Caco-2 (cell line): ENCODE measurements at places on chromosomes 5 and 9. TPM values are rescaled to one million over a fixed set of nuclear protein-coding genes. Genes with fewer than 3 reads are reported as not detected.

DNA sequence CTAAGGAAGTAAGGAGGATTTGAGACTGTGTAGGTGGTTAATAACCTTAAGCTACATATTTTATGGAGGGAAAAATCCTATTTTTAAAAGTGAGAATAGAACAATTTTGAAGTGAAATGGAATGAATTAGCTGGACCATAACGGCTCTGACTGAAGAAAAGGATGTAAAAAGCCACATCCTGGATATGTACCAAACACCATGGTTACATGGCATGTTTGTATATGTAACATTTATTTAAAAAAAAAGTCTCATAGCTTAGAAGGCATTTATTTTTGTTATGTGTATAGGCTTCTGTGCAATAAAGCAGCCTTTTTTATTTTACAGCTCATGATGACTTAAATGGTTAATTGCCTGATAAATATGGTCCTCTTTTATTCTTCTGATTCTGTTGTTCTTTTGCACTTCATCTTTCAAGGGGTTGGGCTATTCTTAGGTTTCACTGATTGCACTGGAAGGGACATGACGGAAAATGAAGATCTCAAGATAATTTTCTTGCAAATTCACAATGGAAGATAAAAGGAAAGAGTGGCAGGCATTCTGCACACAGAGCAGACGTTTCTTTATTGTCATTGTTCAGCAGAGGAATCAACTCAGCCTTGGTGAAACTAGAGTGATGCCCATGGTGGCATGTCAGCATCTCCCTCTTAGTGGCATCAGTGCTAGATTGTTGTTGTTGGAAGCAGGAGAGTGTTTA lies 63.1 kb downstream of the DOCK8 start:
- no peak overlapping the region for H3K4me3 ChIP-seq
- H3K36me3 ChIP-seq, result no peaks in the 10 kb centered on the region
- H3K27ac ChIP-seq, result no peak overlapping the region
- DNase-seq, result no peak
- H3K27me3 ChIP-seq, result no peaks in the 10 kb centered on the region

- no peak overlapping the region for H3K4me3 ChIP-seq
- H3K27me3 ChIP-seq, result no peaks in the 10 kb centered on the region
- no peak for DNase-seq
- no peaks in the 10 kb centered on the region for H3K36me3 ChIP-seq
- H3K27ac ChIP-seq, result peak overlapping the region; percentile 82
Measured at GRCh38 chr5:63686938-63687337, 275.3 kb downstream of the HTR1A start.

- no peak overlapping the region for H3K27ac ChIP-seq
- no peak for DNase-seq
- H3K4me3 ChIP-seq, result peak overlapping the region; percentile 37
- peaks cover 16% of the 10 kb centered on the region for H3K27me3 ChIP-seq
Measured at GRCh38 chr9:124008694-124009530, 2.7 kb upstream of the LHX2 start.

GRCh38 chr9:98178874-98179850 lies 13.3 kb downstream of the CORO2A start:
- H3K36me3 ChIP-seq, result no peaks in the 10 kb centered on the region
- H3K4me1 ChIP-seq, result peaks cover 64% of the 10 kb centered on the region
- no peaks in the 10 kb centered on the region for H3K27me3 ChIP-seq
- no peak overlapping the region for H3K4me3 ChIP-seq
- H3K27ac ChIP-seq, result peak overlapping the region; percentile 24

GRCh38 chr9:93096131-93096802 lies at the start of gene CARD19:
Gene CARD19, plus strand, starts transcription at chr9:93096217. Its CDS starts 129 bp downstream, at chr9:93096346.
- H3K27ac ChIP-seq, result peak within 1 kb of the TSS; percentile 63
- H3K27me3 ChIP-seq, result no peaks in the 10 kb centered on the region
- H3K36me3 ChIP-seq, result no peaks in the 10 kb centered on the region
- peak within 1 kb of the TSS; percentile 69 for H3K4me3 ChIP-seq
- DNase-seq, result no peak

DNA sequence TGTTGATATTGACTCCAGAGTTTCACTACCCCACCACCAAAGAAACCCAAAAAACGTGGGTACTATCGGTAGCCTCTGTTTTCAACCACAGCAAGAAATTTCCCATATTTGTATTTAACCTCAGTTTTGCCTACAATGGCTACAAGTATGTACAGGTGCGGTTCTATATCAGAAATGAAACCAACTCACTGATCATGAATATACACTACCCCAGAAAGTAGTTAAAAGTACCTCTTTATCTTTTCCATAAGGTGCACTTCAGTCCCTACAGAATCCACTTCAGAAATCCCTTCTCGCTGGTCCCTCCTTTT lies 140.6 kb upstream of the SLC12A2 start:
- peaks cover 9% of the 10 kb centered on the region; the same call in 1 of the 2 replicates for H3K4me1 ChIP-seq
- no peak overlapping the region for H3K27ac ChIP-seq
- no peaks in the 10 kb centered on the region for H3K36me3 ChIP-seq
- no peak overlapping the region for H3K4me3 ChIP-seq

DNA sequence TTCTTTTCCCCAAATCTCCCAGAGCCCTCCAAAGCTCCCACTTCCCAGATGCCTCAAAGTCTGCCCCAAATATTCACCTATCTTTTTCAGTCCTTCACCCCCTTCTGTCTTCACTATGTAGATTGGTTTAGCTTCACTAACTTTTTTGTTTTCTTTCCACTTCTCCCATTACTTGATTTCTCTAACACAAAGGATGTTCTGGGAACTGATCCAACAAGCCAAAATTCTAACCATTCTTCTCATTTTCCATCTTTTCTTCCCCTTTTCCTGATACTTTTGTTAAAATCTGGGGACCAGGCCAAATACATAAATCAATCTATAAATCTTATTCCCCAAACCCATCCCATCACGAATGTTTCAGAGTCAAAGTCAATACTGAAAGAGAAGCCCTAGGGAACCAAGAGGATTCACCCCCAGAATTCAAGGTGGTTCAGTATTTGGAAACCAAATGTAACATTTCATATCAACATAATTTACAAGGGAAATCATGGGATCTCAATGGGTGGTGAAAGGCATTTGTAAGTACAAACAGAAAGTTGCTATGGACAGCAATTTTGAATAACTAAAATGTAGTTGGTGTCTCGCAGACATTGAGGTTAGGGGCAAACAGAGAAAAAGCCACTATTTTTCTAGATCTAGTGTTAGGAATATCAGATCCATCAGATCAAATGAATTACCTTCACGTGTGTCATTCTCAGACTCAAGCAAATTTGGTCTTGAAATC lies 35.3 kb downstream of the APTX start:
- H3K36me3 ChIP-seq, result no peaks in the 10 kb centered on the region
- no peaks in the 10 kb centered on the region for H3K27me3 ChIP-seq
- H3K27ac ChIP-seq, result no peak overlapping the region
- H3K4me1 ChIP-seq, result no peaks in the 10 kb centered on the region
- no peak for DNase-seq

DNA sequence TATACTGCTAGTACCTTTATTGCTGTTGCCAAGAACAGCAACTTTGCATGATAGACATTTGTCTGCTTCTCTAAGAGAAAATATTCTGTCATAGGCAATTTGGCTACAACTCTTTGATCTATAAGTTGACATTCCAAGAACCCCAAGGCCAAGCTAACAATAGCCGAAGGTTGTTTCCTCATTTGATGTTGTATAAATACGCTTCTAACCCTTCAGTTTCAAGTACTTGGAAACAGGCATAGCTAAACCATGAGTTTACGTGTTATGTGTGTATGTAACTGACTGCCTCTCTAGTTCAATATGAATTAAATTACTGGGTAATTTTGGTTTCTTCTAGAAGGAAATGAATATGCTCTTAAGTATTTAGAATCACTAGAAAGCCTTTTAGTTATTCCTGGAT lies 1034.0 kb downstream of the TLE4 start:
- H3K4me3 ChIP-seq, result no peak overlapping the region
- no peaks in the 10 kb centered on the region for H3K36me3 ChIP-seq
- no peak for DNase-seq
- no peaks in the 10 kb centered on the region for H3K27me3 ChIP-seq
- no peak overlapping the region for H3K27ac ChIP-seq
- no peaks in the 10 kb centered on the region for H3K4me1 ChIP-seq

CAAP1 gene
- 7.0 and 9.2 TPM in 2 replicates for total RNA-seq

ZSWIM6 gene
- 10.0 and 10.7 TPM in 2 replicates for total RNA-seq

SLC6A7 gene
- not detected in 2 replicates for total RNA-seq

PROB1 gene
- 2.7 and 2.9 TPM in 2 replicates for total RNA-seq

SLIT3 gene
- 2.0 and 2.1 TPM in 2 replicates for total RNA-seq
